ENCODE measurements at places on chromosomes 2 and 18.

DNA sequence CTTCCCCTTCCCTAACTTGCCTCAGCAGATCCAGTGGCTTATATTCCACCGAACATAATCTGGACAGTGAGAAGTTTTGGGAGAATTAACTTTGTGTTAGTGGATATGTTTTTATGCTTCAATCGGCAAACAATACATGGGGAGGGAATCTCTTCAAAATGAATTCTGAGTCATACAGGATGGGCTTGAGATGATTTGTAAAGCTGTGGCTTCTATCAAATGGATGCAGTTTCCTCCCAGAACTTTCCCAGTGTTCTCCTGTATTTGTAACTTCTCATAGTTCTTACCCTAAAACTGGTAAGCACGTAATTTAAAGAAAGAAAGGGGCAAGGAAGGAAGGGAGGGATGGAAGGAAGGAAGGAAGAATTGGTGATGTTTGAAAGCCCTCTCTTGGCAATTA, 36.8 kb downstream of the PDCL3 start:
- DNase-seq = no peak

DNA sequence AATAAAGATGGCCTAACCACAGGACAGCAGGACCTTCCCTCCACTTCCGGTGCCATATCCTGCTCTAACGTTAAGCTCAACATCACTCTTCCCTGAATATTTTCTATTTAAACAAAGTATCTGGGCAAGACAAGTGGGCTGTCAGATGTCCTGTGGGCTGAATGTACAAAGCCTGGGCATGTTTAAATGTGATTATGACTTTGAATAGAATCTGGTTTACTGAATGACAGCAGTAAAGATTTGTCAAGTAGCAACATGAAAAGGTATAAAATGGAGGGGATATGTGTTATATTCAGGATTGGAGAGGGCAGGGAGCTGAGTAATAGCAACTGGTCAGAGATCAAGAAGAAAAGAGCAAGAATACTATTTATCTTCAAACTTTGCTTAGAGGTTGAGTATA, 540.9 kb downstream of the NRXN1 start:
- no peak for DNase-seq

- no peak for DNase-seq
These were observed 8.2 kb downstream of the SRSF7 start for GRCh38 chr2:38742797-38743559.

GRCh38 chr2:71208756-71209155, 18.1 kb downstream of the PAIP2B start:
- DNase-seq = no peak

DNA sequence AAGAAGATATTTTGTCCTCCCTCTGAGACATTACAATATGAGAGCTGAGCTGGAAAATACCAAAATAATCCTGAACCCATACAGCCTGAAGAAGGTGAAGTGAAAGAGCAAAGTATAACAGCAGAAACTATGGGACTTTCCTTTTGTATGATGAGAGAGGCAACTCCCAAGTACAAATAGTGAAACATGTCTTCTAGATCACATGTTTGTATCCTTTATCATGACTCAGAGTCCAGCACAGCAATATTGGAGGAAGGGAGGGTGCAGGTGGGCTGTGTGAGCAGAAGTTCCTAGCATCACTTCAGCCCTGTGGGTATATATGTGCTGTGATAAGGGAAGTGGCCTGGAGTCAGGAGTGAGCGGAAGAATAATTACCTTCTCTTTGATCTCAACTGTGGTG, 265.6 kb upstream of the NRXN1 start:
- DNase-seq = no peak

DNA sequence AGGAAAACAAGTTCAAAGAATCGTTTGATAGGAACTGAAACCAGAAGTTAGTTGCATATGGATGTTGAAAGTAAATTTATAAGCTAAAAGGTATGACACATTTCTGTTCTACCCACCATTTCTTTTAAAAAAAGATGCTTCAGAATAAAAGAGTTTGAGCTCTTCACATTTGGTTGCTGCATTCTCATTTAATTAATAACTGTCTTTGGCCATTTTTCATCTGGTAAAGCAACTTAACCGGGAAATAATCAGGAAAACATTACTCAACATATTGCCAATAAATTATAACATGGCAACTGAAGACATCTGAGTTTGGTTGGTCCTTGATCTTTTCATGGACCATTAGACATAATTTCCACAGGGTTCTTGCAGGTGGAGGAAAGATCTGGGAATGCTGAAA, 180.2 kb upstream of the TWIST2 start:
- DNase-seq = no peak

Data from vagina (tissue), 2 donors.